ENCODE measurements at places on chromosomes 4 and X.

DNA sequence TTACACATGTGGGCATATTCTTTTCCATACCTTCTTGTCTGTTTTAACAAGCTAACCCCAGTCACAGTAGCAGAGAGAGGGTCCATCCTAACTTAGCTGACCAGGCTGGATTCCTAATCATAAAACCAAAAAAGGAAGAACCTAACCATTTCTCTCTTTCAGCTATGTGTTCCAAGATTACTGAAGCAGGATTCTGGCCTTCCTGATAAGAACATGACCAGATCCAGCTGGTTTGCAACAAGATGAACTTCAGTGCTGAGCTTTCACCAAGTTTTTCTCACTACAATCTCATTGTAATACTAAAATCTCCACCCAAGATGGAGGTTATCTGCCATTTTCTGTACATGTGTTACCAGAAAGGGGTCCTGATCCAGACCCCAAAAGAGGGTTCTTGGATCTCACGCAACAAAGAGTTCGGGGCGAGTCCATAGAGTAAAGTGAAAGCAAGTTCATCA, 20.4 kb upstream of the UBA6 start:
- no peak overlapping the region for H3K27ac ChIP-seq
- H3K4me3 ChIP-seq: no peak overlapping the region
- no peak for DNase-seq
- peaks cover 13% of the 10 kb centered on the region for H3K36me3 ChIP-seq

- no peaks in the 10 kb centered on the region for H3K4me1 ChIP-seq
- H3K27me3 ChIP-seq: no peaks in the 10 kb centered on the region
- H3K4me3 ChIP-seq: no peak overlapping the region
- H3K36me3 ChIP-seq: no peaks in the 10 kb centered on the region
- no peak for DNase-seq
These were observed 731.4 kb downstream of the FAT4 start for GRCh38 chr4:126046081-126046614.

DNA sequence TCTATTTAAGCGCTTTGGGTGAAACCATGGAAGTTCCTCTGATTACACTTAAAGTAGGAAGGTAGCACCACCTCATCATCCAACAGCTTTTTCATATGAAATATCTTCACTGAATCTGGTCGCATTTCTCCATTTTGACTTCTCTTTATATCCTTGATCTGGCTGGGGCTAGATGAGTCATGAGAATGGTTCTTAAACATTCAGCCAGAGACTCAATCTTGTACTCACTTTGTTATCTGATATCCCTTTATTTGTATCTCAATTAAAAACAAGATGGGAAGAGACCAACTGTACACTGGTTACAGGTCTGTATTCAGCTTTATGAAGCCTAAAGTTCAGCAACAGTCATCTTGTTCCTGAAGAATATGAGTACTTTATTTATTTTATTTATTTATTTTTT, 84.9 kb downstream of the CBLL2 start:
- H3K27me3 ChIP-seq: no peaks in the 10 kb centered on the region
- no peaks in the 10 kb centered on the region for H3K4me1 ChIP-seq
- no peak overlapping the region for H3K4me3 ChIP-seq
- no peaks in the 10 kb centered on the region for H3K36me3 ChIP-seq

- no peaks in the 10 kb centered on the region for H3K36me3 ChIP-seq
- peaks cover 5% of the 10 kb centered on the region for H3K4me1 ChIP-seq
- no peak overlapping the region for H3K4me3 ChIP-seq
These were observed 53.5 kb downstream of the PLAC1 start for GRCh38 chrX:134604701-134605311.

Measured in psoas muscle (tissue), 8 donors.